Left hindlimb (tissue), 1 donor: ENCODE measurements at places on chromosomes 11 and 22.

- DNase-seq, result no peak
Measured at GRCh38 chr11:43459246-43459645, 100.5 kb downstream of the TTC17 start.

- DNase-seq, result no peak
Measured at GRCh38 chr11:36622431-36623136, 24.5 kb upstream of the RAG2 start.

GRCh38 chr11:36363361-36364268 lies 67.5 kb downstream of the PRR5L start:
- DNase-seq, result no peak

DNA sequence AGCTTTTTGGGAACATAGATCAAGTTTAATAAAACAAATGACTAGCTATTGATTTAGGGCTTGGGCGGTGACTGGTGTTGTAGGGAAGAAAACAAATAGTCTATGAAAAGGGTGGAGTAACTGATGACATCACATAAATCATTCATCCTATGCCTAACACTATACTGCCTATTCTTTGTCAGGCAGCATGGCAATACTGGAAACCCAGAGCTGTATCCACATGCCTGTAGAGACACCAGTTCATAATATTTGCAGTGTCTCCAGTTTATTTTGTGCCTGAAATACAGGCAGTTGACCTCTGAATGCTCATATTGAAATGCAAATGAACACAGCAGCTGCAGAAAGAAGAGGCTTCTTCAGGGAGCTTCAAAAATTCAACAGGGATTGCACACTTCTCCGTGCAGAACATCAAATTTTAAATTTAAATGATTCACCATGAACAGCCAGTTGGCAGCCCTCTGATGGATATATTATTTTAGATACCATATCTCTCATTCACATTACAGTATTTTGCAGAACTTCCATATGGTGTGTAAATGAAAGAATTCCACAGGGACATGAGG lies 283.1 kb upstream of the CTSC start:
- DNase-seq, result no peak

DNA sequence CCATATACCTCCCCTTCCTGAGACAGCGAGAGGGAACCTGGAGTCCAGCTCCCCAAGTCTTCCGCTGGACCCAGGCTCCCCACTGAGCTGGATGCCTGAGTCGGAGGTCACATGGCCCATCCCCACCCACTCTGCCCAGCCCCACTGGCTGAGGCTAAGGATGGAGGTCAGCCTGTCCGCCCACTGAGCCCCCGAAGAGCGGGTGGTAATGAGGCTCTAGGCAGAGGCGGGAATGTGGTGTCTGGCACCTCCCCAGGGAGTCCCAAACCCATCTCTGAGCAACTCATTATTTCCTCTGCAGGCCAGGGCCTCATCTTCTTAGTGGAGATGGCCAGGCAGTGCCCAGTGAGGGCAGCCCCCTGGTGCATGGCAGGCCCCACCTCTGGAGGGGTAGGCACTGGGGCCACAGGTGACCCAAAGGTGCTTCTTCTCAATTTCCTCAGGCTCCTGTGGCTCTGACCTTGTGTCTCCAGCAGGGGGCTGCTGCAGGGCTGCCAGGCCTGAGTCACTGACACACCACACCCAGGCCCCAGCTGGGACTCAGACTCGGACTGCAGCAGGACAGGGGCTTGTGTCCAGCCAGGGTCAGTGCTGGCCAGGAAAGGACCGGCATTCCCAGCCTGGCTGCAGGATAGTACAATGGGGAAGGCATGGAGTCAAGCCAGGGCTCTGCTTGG lies 10.2 kb upstream of the PDE2A start:
- peak; percentile 63 for DNase-seq

DNA sequence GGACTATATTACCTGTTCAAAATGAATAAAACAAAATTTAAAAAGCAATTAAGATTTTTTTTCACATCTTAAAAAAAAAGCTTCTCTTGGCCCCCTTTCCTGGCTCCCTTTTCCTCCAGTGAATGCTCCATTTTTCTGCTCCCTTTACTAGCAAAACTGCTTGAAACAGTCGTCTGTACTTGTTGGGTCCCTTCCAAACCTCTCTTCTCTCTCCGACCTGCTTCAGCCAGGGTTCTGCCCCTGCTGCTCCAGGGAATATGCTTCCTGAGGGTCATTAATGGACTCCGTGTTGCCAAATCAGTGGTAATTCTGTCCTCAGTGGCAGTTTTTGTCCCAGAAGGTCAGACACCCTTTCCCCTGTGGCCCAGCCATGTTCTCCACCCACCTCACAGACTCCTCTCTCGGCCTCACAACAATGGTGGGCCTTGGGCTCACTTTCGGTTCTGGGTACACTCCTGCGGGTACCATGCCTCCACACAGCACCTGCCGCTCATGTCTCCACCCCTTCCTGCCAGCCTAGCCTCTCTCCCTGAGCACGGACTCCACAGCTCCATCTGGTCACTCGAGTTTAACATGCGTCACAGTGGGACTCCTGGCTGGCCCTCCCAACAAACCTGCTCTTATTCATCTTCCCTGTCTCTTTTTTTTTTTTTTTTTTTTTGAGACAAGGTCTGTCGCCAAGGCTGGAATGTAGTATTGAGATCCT lies 7.8 kb upstream of the POLR3H start:
- DNase-seq, result no peak

DNA sequence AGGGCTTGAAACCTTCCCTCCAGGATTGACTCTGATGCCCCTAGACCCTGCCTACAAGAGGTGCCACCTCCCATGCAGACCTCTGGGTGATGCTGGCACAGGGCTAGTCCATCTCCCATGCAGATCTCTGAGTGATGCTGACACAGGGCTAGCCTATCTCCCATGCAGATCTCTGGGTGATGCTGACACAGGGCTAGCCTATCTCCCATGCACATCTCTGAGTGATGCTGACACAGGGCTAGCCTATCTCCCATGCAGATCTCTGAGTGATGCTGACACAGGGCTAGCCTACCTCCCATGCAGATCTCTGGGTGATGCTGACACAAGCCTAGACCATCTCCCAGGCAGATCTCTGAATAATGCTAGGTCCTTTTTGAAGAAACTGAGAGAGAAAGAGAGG lies 321.7 kb downstream of the NTM start:
- no peak for DNase-seq

DNA sequence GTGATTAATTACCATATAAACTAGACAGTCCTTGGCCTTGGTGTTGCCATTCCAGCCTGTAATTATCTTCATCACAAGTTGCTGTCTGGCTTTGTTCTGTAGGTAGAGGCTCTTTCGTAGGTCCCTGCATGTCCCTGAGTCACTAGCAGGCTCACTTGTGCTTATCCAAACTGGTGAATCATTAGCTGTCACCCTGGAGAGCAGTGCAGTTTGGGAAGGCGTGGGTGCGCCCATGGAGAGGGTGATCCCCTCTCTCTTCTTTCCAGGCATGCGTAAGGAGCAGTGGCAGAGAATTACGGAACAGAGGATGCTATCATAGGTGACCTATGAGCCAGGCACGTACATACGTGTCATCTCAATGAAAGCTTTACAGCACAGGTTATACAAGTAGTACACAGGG lies 11.0 kb upstream of the EHF start:
- no peak for DNase-seq

DNA sequence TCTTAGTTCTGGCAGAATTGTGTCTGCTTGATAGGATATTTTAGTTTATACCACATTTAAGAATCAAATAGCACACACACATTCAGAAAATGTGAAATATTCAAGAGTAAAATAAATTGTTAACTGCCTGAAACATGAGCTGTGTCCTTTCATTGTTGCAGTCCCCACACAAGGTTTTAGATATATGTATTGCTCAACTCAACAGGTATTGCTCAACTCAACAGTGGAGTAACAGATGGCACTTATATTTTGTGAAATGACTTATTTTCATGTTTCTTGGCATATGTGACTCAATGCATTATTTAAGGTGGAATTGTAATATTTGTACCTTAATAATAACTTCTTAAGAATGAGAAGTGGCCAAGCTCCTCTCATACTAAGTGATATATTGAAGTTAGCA lies 760.3 kb downstream of the CNTN5 start:
- DNase-seq, result no peak

DNA sequence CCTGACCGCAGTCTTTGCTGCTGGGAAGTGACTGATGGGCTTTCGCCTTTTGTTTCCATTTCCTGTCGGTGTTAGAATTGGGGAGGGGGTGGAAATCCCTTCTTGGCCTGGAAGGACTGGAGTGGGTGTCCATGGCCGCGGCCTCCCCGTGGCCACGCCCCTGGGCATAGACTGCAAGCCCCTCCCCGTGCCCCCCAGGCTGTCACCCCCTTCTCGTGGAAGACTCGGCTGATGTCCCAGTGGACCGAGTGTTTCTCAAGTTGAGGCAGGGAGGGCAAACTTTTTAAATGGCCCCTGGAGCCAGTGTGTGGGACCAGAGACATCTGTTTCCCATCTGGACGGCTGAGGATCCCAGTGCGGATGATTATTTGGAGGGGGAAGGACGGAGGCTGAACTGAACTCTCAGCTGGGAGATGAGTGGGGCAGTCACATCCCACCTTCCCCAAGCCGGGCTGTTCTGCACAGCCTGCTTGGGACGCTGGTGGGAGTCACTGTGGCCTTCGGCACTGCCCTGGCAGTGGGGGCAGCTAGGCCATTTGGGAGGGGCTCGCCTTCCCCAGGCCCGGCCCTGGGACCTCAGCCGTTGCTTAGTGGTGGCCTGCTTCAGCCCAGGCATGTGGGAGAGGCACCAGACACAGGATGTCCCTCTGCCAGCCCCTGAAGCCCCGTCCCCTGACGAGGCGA lies 1.6 kb downstream of the CD81 start:
- DNase-seq, result peak; percentile 73

GRCh38 chr22:32829451-32829851 lies 27.9 kb downstream of the TIMP3 start:
- DNase-seq, result no peak

GRCh38 chr22:21102659-21103267 lies 57.0 kb downstream of the LRRC74B start:
- peak; percentile 56 for DNase-seq

GRCh38 chr11:118133816-118134215 lies 18.8 kb downstream of the SCN4B start:
- DNase-seq, result no peak

GRCh38 chr11:17553249-17553546 lies 6.1 kb downstream of the OTOG start:
- DNase-seq, result no peak

DNA sequence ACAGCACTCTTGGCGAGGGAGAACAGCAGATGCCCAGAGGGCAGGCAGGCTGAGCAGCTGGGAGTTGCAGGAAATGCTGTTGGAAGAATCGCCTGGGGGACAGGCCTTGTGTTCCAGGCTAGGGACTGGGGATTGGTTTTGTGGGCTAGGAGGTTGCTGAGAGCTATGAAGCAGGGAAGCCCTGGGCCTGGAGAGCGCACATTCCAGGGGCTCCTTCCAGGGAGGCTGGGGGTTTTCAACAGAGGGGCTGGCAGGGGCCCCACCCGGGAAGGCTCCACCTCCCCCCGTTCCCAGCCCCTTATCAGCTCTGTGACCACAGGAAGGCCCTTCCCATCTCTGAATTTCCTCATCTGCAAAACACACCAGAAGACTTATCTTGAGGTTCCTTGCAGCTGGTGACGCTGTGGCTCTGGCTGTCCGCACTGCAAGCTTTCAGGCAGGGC lies 21.7 kb downstream of the WNT11 start:
- no peak for DNase-seq

DNA sequence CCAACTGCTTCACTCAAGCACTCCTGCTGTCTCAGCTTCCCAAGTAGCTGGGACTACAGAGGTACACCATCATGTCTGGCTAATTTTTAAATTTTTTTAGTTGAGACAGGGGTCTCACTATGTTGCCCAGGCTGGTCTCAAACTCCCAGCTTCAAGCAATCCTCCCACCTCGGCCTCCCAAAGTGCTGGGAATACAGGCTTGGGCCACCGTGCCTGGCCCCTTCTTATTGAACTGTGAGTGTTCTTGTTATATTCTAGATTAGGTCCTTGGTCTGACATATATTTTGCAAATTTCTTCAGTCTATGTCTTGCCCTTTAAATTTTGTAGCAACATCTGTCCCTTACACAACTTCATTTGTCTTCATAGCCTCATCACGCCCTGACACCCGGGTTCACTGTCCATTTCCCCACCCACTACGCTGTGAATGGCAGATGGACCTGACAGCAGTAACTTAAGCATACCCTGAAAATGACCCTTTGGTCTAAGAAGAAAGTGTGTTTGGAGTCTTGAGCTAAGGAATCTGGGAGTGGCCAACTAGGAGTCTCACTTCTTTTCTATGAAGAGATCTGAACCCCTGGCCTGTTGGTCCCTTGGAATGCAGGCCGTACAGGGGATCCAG lies 4.2 kb upstream of the FAM118A start:
- no peak for DNase-seq

- peak; percentile 2 for DNase-seq
Measured at GRCh38 chr11:456533-456932, 6.5 kb downstream of the PTDSS2 start.

GRCh38 chr11:118000850-118001228 lies 14.6 kb downstream of the IL10RA start:
- no peak for DNase-seq

- DNase-seq, result no peak
Measured at GRCh38 chr11:48122656-48123055, 94.0 kb upstream of the OR4B1 start.

DNA sequence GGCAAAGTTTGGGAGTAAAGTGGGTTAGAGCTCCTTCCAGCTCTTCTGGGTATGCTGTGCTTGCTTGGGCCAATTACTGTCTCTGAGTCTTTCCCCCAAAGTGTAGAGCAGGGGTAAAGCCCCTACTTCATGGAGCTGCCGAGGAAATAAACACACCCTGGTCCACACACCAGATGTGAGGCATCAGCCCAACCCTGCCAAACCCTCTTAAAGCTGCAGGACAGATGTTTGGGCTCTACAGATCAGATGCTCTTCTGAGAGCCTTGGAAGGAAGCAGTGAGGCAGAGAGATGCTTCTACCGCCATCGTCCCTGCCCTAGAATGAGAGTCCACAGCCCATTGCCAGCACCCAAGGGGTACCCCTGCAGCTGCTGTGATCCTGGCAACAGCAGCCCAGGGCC lies 64.7 kb downstream of the ELFN2 start:
- no peak for DNase-seq

DNA sequence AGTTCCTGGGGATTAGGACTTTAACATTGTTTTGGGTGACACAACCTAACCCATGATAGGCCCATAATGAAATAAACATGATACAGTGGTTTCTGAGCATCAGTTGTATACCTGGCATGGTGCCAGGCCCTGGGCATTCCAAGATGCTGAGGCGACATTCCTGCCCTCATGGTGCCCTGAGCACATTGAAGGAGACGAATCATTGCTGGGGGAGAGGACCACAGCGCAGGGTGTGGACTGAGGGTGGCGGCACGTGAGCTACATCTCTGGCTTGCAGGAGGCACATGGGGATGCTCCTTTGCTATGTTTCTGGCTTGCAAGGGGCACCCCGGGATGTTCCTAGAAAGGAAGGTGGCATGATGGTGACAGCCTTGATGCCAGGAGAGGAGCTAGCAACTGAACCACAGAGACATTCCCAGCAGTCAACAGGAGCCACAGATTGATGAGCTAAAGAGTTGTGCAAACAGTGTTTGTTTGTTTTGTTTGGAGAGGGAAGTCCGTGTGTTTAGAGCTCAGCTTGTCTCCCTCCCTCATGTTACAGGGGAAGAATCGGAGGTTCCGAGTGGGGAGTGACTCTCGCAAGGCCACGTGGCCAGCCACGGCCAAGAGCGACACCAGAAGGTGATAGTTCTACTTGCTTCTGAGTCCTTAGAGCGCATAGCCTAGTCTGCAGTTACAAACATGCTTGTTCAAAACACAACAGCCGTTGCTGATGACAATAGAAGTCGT lies 106.4 kb downstream of the MIAT start:
- no peak for DNase-seq
